Naive thymus-derived CD4-positive, alpha-beta T cell (primary cell): ENCODE measurements at places on chromosomes 4 and X. TPM values are rescaled to one million over a fixed set of nuclear protein-coding genes. Genes with fewer than 3 reads are reported as not detected.

DNA sequence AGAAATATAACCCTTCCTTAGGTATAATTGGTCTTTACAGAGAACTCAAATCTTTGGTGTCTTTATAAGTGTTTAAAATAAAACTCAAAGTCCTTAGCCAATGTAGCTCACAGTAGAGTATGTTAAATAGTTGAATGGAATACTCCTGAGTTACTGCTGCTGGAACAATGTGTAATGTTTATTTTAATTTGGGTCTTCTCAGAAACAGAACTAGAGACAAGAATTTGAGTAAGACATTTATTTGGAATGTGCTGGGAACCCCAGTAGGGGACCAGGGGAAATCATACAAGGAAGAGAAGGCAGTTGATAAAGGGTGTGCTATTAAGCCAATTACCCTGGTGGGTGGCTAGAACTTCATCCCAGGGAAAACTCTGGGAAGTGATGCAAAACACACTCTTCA is 240.4 kb upstream of the LDB2 start:
- DNase-seq = no peak

KCND1 gene
- total RNA-seq = 3.3 TPM

DAPP1 gene
- total RNA-seq = 10.9 TPM

CASP6 gene
- 14.2 TPM for total RNA-seq

- no peak for DNase-seq
Observed at GRCh38 chr4:145635630-145636029, 16.4 kb downstream of the MMAA start.

DNA sequence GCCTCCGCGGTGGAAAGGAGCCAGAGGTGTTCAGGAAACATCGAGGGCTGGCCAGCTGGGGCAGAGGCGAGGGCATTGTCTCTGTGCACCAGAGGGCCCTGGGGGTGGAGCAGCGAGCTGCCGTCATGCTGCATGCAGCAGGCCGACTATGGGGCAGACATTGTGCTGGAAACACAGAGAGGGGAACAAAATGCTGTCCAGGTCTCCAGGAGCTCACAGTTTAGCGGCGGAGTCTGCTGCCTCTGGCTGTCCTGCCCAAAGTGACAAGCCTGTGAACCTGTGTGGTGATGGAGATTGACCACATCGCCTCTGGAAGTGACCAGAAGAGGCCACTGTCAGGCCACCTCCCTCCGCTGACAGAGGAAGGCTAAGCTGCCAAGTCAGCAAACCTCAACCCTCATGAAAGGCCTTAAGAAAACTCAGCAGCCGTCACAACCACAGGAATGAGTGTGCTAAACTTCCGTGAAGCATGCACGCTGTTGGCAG is 20.1 kb upstream of the SASH3 start:
- peak; percentile 53 for DNase-seq

- no peak for DNase-seq
Observed at GRCh38 chr4:150033901-150034300, 44.3 kb upstream of the DCLK2 start.

DNA sequence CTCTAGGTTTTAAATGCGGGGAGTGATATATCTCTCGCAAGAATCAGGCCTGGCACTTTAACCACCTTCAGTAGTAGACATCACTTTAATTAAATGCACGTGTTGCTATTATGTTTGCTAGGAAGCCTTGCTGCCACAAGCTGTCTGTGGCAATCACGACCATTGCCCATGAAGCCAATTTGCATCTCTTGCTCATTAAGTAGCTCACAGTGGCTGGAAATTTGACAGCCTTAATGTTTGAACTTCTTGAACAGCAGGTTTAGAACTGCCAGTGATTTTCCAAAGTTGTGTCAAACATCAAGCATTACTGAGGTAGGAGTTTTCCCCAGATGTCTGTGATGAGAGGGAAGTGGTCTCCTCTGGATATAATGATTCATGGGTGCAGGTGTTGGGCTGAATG is 642.3 kb upstream of the CPEB2 start:
- DNase-seq = no peak

TLR2 gene
- total RNA-seq = 6.6 TPM

EDNRA gene
- not detected for total RNA-seq

- no peak for DNase-seq
Observed at GRCh38 chr4:97370568-97370967, 772.7 kb downstream of the STPG2 start.

DNA sequence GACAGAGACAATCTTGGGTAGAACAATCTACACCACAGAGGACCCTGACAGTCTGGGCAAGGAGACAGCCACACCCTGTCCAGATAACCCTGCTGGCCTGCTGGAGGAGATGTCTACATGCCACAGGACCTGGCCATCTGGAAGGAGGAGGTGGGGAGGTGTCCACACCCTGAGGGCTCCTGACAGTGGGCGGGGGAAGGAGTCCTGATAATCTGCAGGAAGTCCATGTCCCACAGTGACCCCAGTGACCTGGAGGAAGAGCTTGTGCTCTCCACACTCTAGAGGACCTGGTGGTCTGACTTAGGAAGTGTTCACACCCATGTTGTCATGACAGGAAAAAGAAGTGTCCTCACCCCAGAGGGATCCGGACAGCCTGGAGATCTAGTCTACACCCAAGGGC is 5.5 kb downstream of the SUV39H1 start:
- DNase-seq = no peak

GRCh38 chrX:84865113-84865512 is 138.6 kb upstream of the APOOL start:
- no peak for DNase-seq

- no peak for DNase-seq
Observed at GRCh38 chr4:113069212-113069892, 19.9 kb downstream of the ANK2 start.

DNA sequence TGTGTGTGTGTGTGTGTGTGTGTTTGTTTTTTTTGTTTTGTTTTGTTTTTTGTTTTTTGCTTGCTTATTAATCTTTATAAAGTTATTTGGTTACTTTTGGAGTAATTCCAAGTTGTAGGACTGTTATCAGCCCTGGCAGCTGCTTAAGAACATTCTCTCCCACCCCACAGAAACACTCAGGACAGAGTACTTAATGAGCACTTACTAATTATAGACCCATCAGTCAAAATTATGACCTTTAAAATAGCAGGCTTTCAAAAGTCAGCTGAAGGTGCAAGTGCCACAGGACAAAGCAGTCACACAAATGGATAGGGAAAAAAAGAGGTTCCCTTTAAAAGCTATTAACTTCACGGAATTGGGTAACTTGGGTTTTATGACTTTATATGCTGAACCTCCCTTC is 69.0 kb downstream of the BEND2 start:
- DNase-seq = no peak

DNA sequence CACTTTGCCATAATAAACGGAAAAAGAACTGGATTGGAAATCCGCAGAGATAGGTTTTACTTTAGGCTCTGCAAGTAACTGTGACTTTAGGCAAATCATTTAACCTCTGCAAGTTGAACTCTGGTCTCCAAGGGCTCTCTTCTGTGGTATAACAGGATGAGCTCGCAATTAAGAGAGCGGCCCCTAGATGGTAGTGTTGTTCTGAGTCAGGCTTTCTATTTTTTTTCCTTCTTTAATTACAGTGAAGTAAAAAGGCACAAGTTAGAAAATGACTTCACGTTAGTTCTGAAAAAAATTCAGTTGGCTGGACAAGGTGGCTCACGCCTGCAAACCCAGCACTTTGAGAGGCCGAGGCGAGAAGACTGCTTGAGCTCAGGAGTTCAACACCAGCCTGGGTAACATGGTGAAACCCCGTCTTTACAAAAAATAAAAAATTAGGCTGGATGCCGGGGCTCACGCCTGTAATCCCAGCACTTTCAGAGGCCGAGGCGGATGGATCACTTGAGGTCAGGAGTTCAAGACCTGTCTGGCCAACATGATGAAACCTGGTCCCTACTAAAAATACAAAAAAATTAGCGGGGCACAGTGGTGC is 18.0 kb downstream of the RPS3A start:
- DNase-seq = peak; percentile 56

FAM9C gene
- total RNA-seq = not detected in 2 replicates

GRCh38 chr4:164011791-164012190 is 517.3 kb downstream of the TMA16 start:
- DNase-seq = no peak

GRCh38 chr4:526189-526909 is 27.3 kb downstream of the PIGG start:
- DNase-seq = no peak

UGT2B11 gene
- not detected for total RNA-seq

- DNase-seq = no peak
Observed at GRCh38 chr4:55993994-55994663, 45.4 kb downstream of the CEP135 start.

DNA sequence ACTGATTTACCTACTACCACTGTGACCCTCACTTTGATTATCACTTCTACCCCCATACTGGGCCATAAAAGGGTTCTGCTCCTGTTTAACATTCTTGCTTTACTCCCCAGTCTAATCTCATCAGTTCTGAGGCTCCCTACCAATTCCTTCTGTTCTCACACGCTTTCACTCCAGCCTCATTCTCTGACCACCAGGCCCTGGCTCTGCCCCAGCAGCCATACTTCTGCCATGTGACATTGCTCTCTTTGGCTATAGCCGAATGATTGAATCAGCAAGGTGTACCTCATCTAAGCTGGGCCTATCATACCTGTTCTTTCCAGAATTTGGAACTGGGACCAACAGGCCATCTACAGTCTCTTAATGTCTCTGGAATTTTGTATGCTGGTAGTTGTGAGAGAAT is 14.4 kb upstream of the ELF2 start:
- no peak for DNase-seq

YY2 gene
- 2.6 and 2.7 TPM in 2 replicates for total RNA-seq

SSX2B gene
- not detected in 2 replicates for total RNA-seq

GRCh38 chrX:147737690-147738089 is 174.0 kb upstream of the FMR1 start:
- DNase-seq = no peak

- DNase-seq = no peak
Observed at GRCh38 chrX:40578039-40578695, 2.6 kb upstream of the ATP6AP2 start.

DNA sequence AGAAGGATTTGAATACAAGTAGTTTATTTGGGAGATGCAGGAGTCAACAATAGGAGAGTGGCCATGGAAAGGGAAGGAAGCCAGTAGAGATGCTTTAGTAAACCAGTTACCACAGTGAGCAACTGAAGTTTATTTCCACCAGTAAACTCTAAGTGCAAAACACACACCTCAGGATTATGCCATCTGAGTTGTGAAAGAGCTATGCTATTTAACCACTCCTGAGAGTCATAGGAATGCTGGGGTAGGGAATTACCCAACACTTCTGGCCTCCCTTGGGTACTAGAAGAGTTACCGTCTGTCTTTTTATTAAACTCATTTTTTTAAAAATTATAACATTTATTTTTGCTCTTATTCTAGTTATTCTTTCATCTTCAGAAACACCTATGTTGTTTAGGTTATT is 834.6 kb upstream of the AMOT start:
- DNase-seq = no peak

SLC4A4 gene
- 1.2 TPM for total RNA-seq

RAB9B gene
- 0.40 TPM for total RNA-seq

GRCh38 chr4:47486231-47486673 is 1.2 kb downstream of the ATP10D start:
- DNase-seq = no peak

EXOC1L gene
- total RNA-seq = not detected

- no peak for DNase-seq
Observed at GRCh38 chr4:80646061-80646460, 310.5 kb downstream of the CFAP299 start.

TREX2 gene
- 3.5 TPM for total RNA-seq

GRCh38 chrX:1925053-1925481 is 310.2 kb downstream of the ASMT start:
- no peak for DNase-seq

SAGE1 gene
- total RNA-seq = not detected in 2 replicates

- DNase-seq = no peak
Observed at GRCh38 chrX:39320165-39320564, 518.9 kb downstream of the MID1IP1 start.

KDR gene
- total RNA-seq = not detected
